H4 (cell line): ENCODE measurements at places on chromosomes 13 and 19. TPM values are rescaled to one million over a fixed set of nuclear protein-coding genes. Genes with fewer than 3 reads are reported as not detected.

Gene CGB5
- 0.33 and 3.3 TPM in 2 replicates for total RNA-seq

Gene ZNF358
- total RNA-seq, result 31.9 and 37.5 TPM in 2 replicates

Gene DPF1
- 5.1 and 7.2 TPM in 2 replicates for total RNA-seq

DNA sequence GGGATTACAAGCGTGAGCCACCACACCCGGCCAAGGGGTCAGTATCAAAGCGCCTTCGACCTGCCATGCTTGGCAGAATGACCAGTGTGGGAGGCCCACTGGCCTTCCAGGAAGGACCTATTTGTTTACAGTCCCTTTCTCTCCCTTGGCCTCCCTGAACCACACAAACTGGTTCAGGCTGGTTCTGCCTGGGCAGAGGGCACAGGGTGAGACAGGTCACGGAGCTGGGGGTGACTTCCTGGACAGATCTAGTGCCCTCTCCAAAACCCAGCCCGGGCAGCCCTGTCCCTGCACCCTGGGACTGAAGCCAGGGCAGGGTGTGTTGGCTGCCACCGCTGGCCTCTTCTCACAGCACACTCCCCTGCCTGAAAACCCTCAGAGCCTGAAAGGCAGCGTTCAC is 11.3 kb downstream of the PLEKHF1 start:
- no peak for DNase-seq

DNA sequence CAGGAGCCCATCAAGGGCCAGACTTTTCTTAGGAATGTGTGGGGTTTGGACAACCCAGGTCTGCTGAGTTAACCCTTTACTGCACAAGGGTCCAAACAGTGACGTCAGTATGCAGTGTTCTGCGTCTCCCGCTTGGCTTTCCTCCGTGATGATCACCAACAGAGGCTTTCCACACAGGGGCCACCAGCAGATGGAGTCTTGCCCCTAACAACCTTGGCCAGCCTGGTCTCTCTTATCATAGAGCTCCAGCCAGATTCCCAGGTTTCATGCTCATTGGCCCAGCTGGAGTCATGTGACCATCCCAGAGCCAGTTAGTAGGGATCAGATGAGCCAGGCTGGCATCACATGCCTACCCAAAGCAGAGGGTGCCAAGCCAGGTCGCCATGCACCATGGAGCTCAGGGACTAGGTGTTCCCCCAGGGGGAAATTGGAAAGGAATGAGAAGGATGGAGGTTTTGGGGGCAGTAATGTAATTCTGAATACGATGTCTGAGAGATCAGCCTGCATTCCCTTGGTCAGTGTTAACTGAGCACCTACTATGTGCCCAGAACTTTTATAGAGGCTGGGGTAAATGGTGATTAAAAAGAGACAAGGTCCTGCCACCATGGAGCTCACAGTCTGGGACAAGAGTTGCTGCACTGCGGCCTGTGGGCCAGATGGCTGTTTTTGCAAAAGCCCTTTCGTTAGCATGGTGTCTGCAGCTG is 61.2 kb downstream of the MYH14 start:
- DNase-seq, result peak; percentile 33

- DNase-seq, result no peak
Measured at GRCh38 chr13:98556968-98557631, 19.8 kb downstream of the STK24 start.

DNA sequence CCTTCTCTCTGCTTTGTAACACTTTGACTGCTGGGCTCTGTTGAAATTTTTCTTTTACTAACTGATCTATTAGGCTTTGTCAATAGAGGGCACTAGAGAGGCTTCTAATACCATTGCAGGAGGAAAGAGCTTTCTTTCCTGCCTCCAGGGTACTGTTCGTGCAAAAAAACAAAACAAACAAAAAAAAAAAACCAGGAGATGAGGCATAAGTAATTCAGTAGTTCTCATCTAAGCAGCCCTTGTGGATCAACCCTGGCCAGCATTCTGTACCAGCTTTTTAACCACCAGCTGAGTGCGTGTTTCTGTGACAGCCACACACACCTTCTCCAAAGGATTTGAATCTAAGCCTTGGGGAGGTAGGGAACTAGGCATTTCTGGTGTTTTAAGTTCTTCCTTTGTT is 1707.6 kb upstream of the SLC10A2 start:
- peak; percentile 65 for DNase-seq

DNA sequence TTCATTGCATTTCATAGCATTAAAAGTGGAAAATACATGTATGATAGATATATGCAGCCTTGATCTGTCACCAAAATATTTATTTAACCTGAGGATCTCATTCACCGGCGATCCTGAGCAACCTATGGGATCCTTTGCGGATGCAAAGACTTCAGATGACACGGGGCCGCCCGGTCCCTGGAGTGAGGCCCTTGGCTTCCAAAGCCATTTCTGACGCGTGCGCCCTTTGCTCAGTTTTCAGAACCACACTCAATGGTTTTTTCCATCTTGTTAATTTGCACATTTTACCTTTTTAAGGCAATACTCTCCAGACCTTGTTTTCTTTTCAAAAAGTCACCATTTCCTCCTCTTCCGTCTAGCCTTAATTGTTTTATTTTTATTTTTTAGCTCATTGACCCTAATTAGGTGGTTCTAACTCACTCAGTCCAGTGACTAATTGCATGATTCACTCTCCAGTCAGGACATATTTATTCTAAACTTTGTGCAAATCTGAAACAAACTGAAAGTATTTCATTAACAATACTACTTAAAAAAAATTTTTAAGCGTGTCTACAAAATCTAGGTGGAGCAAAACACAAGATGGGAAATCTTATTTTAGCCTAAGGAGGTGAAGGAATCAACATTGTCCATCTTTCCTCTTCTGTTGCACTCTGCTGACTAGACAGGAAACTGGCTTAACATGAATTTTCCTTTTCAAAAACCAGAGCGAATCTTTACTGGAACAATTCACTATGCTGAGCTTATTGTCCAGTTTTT is 47.9 kb downstream of the COL4A1 start:
- no peak for DNase-seq

DNA sequence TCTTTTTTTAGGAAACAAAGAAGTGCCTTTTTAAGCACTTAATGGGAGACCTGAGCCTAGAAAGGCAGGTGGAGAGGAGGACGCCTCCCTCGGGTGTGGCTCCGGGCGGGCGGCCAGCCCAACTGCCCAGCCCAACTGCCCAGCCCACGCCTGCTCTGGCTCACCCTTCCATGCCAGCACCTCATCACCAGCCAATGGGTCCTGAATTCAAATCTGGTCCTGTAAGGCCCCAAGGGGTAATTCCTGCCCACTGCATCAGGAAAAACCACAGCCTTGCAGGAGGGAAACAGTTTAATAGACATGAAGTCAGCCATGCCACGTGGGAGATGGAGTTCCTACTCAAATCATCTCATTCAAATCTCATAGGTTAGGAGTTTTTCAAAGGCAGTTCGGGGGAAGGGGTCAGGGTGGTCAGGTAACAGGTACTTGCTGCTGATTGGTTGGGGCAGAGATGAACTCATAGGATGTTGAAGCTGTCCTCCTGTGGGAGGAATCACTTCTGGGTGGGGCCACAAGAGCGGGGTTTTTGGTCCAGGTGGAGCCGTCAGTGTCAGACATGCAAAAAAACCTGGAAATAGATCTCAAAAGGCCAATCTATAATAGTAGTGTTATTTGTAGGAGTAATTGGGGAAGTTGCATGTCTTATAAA is 64.9 kb downstream of the HSPH1 start:
- DNase-seq, result no peak

DNA sequence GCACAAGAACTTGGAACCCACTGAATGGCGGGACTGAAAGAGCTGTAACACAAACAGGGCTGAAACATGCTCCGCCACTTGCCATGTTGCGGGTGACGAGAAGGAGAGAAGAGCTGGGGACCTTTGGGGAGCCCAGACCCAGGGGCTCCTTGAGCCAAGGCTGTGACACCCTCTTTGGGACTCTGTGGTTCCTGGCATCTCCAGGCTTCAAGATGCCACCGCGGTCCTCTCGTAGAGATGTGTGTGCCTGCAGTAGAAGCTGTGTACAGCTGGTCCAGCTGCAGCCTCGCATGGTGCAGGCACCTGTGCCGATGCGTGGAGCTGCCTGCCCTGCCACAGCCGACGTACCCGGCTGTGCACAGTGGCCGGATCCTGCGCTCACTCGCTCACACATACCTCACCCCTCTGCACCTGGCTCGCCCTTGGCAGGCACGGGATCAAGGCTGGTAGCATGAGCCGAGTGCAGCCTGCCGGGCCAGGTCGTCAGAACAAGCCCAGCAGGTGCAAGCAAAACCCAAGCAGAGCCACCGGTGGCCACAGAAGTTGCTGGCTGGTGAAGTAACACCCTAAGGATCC is 1385.8 kb downstream of the PCDH9 start:
- DNase-seq, result no peak

DNA sequence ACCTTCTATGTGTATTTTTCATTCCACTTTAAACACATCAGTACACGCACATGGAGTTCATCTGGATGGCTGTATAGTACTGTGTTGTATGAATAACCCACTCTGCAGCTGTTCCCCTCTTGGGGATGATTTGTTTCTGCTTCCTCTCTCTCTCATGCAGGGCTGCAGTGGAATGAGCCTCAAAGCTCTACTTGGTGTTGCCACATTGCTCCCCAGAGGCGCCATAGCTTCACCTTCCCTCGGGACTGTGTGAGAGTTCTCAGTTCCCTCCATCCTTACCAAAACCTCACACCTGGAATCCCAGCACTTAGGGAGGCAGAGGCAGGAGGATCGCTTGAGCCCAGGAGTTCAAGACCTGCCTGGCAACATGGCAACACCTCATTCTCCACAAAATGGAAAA is 28.4 kb upstream of the GPR183 start:
- no peak for DNase-seq

DNA sequence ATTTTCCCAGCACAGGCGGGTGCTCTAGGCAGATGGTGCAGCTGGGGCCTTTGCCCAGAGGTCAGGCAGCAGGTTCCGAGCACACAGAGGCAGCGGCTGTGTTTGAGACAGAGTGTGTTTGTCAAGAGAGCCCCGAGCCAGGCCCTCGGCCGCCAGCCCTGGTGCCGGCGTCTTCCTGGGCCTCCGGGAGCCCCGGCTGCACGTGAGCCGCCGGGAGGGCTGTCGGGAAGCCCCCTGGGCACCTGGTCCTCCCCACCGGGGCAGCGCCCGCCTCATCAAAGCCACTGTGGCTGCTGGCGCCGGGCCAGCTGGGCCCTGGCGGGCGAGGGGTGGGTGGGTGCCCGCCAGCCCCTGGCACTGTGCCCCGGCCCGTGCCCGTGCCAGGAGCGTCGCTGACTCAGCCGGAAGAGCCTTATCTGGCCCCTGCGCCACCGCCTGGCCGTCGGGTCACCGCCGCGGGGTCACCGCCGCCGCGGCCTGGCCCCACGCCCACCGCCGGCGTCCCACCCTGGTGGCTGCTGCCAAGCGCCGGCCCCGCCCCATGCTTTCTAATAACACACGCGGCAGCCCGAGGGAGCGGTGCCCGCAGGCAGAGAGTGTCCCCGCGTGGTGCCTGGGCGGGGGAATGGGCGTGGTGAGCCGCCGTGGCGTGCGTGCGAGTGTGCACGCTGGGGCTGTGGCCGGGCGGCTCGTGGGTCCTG is 14.9 kb downstream of the ARID3A start:
- peak; percentile 77 for DNase-seq

DNA sequence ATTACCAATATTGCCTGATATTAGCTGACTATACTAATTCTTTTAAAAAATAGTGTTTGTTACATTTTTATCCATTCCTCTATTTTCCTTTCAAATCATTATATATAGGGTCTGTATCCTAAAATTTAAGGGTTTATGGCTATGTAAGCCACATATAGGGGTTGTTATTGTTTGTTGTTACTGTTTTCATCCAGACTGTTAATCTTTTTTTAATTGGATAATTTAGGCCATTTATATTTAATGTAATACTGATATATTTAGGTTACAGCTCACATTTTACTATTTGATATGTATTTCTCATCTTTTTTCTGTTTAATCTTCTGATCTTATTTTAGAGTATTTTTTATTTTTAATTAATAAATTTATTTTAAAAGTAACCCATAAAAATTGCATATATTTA is 487.1 kb upstream of the SGCG start:
- no peak for DNase-seq

GRCh38 chr13:59744747-59745391 is 418.9 kb downstream of the DIAPH3 start:
- DNase-seq, result no peak

- DNase-seq, result no peak
Measured at GRCh38 chr13:100300708-100301107, 211.8 kb downstream of the PCCA start.
